ENCODE measurements at places on chromosomes 16 and 17. TPM values are rescaled to one million over a fixed set of nuclear protein-coding genes. Genes with fewer than 3 reads are reported as not detected.

DNA sequence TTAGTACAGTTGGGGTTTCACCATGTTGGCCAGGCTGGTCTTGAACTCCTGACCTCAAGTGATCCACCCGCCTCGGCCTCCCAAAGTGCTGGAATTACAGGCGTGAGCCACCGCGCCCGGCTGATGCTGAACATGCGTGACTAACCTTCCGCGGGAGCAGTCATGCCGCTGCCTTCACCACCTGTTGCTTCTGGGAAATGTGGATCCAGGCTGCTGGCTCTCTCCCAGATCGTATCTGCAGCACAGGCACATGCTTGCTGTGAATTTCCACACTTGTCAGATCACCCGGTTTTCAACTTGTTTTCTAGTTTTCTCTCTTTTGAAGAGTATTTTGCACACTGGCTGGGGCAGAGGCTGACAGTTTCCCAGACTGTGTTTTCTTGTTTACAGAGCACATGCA, 97.9 kb downstream of the ADCY9 start:
- no peak overlapping the region for H3K27ac ChIP-seq
- DNase-seq: no peak
- H3K4me1 ChIP-seq: peaks cover 54% of the 10 kb centered on the region
- no peaks in the 10 kb centered on the region for H3K27me3 ChIP-seq
- H3K36me3 ChIP-seq: peaks cover 6% of the 10 kb centered on the region
- no peak overlapping the region for H3K4me3 ChIP-seq

DNA sequence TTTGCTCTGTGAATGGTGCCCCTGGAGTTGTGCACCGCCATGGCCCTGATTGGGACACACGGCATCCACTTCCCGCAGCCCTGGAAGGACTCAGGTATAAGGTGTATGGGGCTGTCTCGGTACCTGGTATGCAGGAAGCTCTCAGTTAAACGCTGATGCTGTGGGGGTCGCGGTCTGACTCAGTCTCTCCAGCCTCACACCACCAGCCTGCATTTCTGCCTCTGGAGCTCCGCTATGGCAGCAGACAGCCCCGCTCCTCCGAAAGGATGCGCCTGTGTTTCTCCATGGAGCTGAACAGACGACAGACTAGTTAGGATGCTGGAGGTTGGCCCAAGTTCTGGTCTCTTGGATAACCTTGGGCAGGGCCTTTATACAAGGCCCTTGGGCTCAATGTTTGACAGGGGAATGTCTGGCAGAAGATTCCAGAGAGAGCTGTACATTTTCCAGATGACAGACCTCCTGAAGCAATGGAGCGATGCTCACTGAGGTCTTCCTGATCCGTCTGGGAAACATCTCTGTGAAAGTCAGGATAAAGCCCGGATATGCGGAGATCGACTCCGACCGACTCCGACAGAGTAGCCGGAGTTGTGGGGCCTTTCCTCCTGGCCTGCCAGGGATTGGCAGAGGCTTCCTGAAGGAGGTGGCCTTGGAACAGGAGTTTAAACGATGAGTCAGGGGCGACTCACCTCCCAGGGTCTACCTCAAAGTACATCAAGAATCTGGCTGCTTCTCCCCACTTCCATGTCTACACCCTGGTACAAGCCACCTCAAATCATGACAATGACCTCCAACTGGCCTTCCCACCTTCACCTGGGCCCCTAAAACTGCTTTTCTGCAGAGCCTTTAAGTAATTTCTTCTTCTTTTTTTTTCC, 21.9 kb upstream of the BCAR1 start:
- no peak overlapping the region for H3K4me3 ChIP-seq
- no peaks in the 10 kb centered on the region for H3K27me3 ChIP-seq
- peaks cover 19% of the 10 kb centered on the region for H3K4me1 ChIP-seq

GRCh38 chr16:79092846-79093245, 507.7 kb downstream of the MAF start:
- no peak for DNase-seq
- H3K27me3 ChIP-seq: no peaks in the 10 kb centered on the region
- H3K27ac ChIP-seq: no peak overlapping the region
- H3K4me3 ChIP-seq: no peak overlapping the region
- H3K4me1 ChIP-seq: no peaks in the 10 kb centered on the region

- H3K4me3 ChIP-seq: no peak overlapping the region
- peaks cover 17% of the 10 kb centered on the region for H3K4me1 ChIP-seq
- H3K36me3 ChIP-seq: no peaks in the 10 kb centered on the region
- no peak overlapping the region for H3K27ac ChIP-seq
- H3K27me3 ChIP-seq: no peaks in the 10 kb centered on the region
These were observed 25.8 kb downstream of the ADCY9 start for GRCh38 chr16:4090351-4090851.

DNA sequence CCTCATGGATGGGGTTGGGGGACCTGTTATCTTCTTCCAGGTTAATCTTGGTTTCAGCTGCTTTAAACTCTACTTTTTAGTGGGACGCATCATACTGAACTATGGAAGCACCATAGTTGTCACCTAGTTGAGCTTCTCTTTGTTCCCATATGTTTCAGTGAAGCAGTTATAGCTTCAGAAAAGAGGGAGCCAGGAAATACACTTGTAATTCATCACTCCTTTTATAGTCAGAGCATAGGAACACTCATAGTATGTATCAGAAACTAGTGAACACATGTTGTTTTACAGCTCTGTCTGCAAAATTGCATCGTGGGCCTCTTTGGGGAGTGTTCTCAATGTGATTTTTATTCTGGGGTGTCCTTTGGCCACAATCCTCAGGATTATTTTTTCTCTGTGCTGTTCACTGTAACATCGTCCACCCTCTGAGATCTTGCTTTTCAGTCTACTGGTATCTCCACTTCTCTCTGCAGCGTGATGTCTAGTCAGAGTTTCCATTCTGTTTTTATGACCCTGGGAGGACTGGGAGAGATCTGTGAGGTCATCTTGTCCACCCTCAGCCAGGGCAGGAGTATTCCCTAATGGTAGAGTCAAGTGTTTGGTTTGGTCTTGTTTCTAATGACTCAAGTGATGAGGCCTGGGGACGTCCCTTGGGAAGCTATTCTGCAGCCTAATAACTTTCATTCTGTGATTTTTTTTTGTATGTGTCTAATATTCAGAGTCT, 585.4 kb downstream of the WWOX start:
- DNase-seq: no peak
- no peaks in the 10 kb centered on the region for H3K36me3 ChIP-seq
- H3K4me3 ChIP-seq: no peak overlapping the region
- H3K27ac ChIP-seq: no peak overlapping the region
- H3K27me3 ChIP-seq: no peaks in the 10 kb centered on the region
- H3K4me1 ChIP-seq: no peaks in the 10 kb centered on the region

DNA sequence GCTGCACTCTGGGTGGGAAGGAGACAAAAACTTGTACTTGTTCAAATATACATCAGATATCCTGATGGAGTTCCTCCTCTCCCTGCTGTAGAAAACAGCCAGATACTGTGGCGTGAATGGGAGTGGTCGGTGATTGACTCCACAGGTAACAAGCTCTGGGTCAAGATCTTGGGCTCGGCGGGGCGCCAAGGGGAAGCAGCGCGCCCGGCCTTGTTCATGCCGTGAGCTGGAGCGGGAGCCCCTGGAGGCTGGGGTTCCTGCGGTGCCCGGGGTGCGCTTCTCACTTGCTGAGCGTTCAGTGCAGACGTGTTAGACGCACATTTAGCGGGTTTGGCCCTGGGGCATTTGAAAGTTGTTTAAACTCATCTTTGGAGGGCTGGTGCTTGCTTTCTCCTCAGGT, 44.4 kb downstream of the BANP start:
- H3K36me3 ChIP-seq: peaks cover 19% of the 10 kb centered on the region
- H3K27me3 ChIP-seq: no peaks in the 10 kb centered on the region
- H3K27ac ChIP-seq: no peak overlapping the region
- H3K4me3 ChIP-seq: no peak overlapping the region

- H3K36me3 ChIP-seq: no peaks in the 10 kb centered on the region
- H3K27me3 ChIP-seq: no peaks in the 10 kb centered on the region
- no peaks in the 10 kb centered on the region for H3K4me1 ChIP-seq
- H3K4me3 ChIP-seq: no peak overlapping the region
- H3K27ac ChIP-seq: no peak overlapping the region
These were observed 841.5 kb downstream of the CDH11 start for GRCh38 chr16:64280317-64280716.

DNA sequence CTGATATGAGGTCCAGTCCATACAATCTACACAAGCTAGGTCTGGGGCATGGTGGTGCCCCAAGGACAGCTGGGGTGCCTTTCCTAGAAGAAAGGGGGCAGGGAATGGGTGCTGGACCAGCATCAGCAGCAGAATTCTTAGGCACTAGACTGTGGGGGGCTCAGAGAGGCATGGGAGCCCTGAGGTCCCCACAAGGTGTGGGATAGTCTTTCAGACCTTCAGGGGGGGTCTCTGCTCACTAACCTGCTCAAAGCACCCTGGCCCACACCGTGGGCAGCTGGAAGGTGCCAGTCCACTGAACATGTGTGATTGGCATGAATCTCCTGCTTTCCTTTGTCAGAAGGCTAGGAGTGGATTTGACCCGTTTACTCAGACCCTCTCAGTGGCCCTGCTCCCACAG, 26.1 kb upstream of the C16orf78 start:
- no peaks in the 10 kb centered on the region for H3K4me1 ChIP-seq
- H3K27ac ChIP-seq: no peak overlapping the region
- H3K27me3 ChIP-seq: peaks cover 41% of the 10 kb centered on the region
- H3K4me3 ChIP-seq: no peak overlapping the region
- DNase-seq: no peak
- no peaks in the 10 kb centered on the region for H3K36me3 ChIP-seq

- H3K4me3 ChIP-seq: no peak overlapping the region
- peaks cover 24% of the 10 kb centered on the region for H3K4me1 ChIP-seq
- H3K27me3 ChIP-seq: no peaks in the 10 kb centered on the region
- no peak overlapping the region for H3K27ac ChIP-seq
These were observed 39.6 kb upstream of the DUSP14 start for GRCh38 chr17:37450112-37450511.

GRCh38 chr16:2467528-2468232, 3.4 kb upstream of the NTN3 start:
- H3K27me3 ChIP-seq: peaks cover 33% of the 10 kb centered on the region
- H3K27ac ChIP-seq: no peak overlapping the region
- peak; percentile 64 for DNase-seq
- peaks cover 8% of the 10 kb centered on the region for H3K4me1 ChIP-seq

DNA sequence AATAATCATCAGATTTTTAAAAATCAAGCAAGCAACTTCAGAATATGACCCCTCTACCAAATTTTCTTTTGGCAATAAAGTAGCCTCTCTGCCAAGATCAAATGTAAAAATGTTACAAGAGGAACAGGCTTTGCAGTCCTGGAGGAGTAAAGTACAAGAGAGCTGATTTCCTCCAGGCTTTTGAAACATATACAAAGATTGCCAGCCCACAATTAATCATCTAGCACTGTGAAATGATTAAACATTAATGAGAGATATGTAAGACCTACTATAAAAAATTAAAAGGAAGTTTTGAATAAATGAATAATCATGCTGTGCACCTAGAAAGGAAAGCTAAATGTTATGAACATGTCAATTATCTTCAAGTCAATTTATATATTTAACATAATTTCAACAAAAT, 26.3 kb downstream of the TXNDC11 start:
- no peak for DNase-seq
- H3K4me3 ChIP-seq: peak overlapping the region; percentile 5
- H3K36me3 ChIP-seq: peaks cover 62% of the 10 kb centered on the region
- H3K27ac ChIP-seq: peak overlapping the region; percentile 28
- peaks cover 38% of the 10 kb centered on the region for H3K4me1 ChIP-seq
- H3K27me3 ChIP-seq: no peaks in the 10 kb centered on the region

GRCh38 chr16:89658221-89658879, 714 bp downstream of the SPATA33 start:
- peak overlapping the region; percentile 98 for H3K4me3 ChIP-seq
- H3K27ac ChIP-seq: peak overlapping the region; percentile 88
- peaks cover 20% of the 10 kb centered on the region for H3K4me1 ChIP-seq
- peaks cover 82% of the 10 kb centered on the region for H3K36me3 ChIP-seq
- H3K27me3 ChIP-seq: no peaks in the 10 kb centered on the region

DNA sequence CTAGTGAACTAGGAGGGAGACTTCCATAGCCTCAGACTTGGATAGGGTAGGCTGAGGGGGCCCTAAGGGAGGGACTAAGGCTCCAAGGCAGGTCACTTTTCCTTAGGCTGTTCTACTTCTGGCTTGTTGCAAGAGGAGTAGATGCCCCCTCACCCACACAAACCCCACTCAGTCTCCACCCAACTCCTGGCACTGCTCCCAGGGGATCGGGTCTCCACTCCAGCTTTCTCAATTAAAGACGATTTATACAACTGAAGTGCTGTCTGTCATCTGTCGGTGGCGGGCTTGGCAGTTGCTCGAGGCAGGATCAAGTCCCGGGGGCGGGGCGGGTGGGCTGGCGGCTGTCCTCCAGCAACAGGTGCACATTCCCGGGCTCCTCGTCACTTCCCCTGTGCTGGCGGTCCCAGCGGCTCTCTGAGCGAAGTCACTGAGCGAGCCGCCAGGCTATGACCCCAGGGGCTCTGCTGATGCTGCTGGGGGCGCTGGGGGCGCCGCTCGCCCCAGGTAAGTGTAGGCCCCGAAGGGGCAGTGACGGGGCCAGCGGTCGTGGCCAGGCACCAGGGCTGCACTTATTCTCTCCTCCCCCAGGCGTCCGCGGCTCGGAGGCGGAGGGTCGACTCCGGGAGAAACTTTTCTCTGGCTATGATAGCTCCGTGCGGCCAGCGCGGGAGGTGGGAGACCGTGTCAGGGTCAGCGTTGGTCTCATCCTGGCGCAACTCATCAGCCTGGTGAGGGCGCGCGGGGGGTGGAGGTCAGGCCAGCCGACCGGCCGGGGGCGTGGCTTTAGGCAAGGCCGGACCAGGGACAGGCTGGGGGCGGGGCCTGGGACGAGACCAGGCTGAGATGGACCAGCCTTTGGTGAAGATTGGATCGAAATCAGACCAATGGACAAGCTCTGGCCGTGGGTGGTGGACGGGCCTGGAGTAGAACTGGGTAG, at the start of gene CHRNB1:
CHRNB1 (plus strand) TSS at position 380 of the 937 bp plus-strand sequence; CDS start at position 447, 67 bp downstream.
- no peaks in the 10 kb centered on the region for H3K4me1 ChIP-seq
- DNase-seq: no peak
- peaks cover 7% of the 10 kb centered on the region for H3K36me3 ChIP-seq
- H3K27me3 ChIP-seq: peaks cover 67% of the 10 kb centered on the region

GRCh38 chr17:15354256-15354655, 12.9 kb upstream of the TEKT3 start:
- peaks cover 6% of the 10 kb centered on the region for H3K27me3 ChIP-seq
- H3K27ac ChIP-seq: no peak overlapping the region
- no peaks in the 10 kb centered on the region for H3K36me3 ChIP-seq
- DNase-seq: no peak
- H3K4me1 ChIP-seq: no peaks in the 10 kb centered on the region
- H3K4me3 ChIP-seq: no peak overlapping the region

- DNase-seq: peak; percentile 34
- H3K27me3 ChIP-seq: no peaks in the 10 kb centered on the region
- H3K27ac ChIP-seq: peak overlapping the region; percentile 66
- peak overlapping the region; percentile 93 for H3K4me3 ChIP-seq
- H3K36me3 ChIP-seq: peaks cover 81% of the 10 kb centered on the region
These were observed 1.7 kb downstream of the CRAMP1 start for GRCh38 chr16:1613728-1614455.

The CTF1 gene
- 1.9 TPM for total RNA-seq

The ODAD4 gene
- 0.73 TPM for total RNA-seq

The IRX5 gene
- total RNA-seq: 1.9 TPM

The AIPL1 gene
- total RNA-seq: not detected

The PGS1 gene
- total RNA-seq: 42.6 TPM

The PYDC1 gene
- total RNA-seq: not detected

The MT1H gene
- not detected for total RNA-seq
